ENCODE measurements at places on chromosomes 2 and 18.
A peak's percentile ranks its signal among the peaks of the same experiment; 100 is the strongest.

DNA sequence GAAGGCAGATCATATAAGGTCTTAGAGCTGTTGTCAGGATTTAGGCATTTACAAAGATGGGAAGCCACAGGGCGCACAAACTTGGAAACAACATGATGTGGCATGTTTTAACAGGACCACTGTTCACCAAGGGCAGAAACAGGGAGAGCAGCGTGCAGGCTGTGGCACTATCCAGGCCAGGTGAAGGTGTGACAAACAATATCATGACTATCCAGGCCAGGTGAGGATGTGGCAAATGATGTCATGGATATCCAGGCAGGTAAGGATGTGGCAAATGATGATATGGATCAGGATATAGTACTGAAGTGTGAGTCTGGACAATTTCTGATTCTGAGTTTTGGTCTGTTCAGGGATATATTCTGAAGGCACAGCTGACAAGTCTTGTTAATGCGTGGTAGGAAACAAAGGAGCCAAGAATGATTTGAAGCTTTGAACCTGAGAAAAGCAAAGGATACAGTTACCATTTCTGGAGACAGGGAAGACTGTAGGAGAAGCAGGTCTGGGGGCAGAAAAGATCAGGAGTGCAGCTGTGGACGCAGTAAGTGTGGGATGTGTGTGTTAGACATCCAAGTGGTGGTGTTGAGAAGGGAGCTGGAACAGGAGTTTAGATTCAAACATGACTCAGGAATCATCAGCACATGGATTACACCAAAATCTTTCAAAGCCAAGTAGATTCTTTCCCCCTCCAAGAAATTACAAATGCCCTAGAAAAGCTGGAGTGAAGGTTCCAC is 205.9 kb downstream of the TMEM163 start:
- DNase-seq = no peak

DNA sequence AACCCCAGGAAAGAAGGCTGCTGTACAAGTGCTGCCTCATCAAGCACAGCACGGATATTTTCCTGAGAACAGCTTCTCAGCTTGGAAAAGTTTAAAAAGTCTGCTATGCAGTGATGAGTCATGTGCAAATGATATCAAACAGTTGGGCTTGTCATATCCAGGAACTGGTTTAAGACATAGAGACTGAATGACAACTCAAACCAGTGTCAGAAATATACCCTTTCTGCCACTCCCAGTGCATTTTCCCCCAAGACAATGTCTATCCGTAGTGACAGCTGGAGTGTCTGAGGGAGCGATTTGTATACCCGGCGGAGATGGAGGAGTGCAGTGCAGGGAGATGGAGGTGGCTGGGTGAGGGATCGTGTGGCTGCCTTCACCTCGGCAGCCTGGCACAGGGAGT is 28.2 kb downstream of the SOX11 start:
- peak; percentile 13 for DNase-seq

DNA sequence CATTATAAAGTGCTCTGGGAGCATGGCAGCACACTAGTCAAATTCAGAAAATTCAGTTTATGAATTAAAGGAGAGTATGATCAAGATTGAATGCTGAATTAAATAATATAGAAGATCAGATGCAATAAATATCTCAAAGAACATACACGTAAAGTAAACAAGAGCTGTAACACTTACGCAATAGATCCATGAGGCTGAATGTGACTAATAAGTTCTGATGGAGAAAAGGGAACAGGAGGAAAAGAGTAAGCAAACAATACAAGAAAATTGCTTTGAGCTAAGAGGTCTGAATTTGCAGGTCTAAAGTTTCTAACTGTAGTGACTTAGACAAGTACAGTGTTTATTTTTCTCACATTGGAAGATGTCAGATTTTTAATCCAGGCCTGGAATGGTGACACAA is 646.7 kb upstream of the ZNF804A start:
- no peak for DNase-seq

- DNase-seq = peak; percentile 25
These were observed 601.1 kb downstream of the ARHGAP15 start for GRCh38 chr2:143730155-143730952.

GRCh38 chr2:55112229-55113031 is 62.2 kb upstream of the RTN4 start:
- DNase-seq = peak; percentile 74

DNA sequence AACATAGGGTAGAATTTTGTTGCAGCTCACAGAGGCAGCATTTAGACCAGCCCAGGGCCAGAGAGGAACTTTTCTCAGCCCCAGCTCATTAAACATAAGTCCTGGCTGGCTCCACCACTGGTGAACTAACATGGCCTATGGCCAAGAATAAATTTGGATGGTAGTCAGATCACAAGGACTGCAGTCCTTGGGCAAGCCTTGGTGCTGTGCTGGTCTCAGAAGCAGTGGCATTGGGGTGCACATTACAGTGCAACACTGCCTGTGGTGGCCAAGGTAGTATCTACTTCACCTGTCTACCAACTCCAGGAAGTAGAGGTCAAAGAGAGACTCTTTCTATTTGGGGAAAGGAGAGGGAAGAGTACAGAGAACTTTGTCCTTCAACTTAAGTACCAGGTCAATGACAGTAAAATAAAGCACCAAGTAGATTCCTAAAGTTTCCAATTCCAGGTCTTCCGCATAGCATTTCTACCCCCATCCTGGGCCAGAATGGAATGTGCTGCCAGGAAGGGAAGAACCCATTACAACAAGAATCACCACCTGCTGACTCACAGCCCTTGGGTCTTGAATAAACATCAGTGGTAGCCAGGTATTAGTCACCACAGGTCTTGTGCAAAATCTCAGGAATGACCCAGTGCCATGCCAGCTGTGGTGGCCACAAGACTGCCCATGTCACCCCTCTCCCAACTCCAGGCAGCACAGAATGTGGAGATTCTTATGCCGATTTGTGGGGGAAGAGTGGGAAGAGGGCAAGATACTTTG is 155.4 kb upstream of the FSIP2 start:
- DNase-seq = no peak

DNA sequence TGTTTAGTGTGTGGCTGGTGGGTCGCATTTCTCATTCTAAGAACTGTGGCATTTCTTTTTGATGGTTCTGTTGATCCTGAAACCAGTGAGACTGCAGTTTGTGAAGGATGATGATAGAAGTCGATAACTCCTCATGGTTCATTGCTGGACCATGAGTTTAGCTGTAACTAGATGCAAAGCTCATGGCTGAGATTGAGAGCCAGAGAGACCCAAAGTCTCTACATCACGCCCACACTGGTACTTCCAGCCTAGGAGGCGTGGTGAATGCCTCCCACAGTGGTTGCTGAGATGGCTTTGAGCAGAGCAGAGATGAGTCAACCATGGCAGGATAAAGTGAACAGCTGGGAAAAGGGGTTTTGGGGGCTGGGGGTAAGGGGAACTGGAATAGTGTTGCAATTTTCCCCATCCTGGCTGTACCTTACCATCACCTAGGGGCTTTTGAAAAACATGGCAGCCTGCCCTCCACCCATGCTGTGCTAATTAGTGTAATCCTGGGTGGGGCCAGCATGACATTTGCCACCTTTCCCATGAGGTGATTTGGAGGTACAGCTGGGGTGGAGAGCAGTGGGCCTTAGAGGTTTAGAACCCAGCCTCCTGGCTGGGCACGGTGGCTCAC is 24.1 kb downstream of the INPP4A start:
- peak; percentile 27 for DNase-seq

DNA sequence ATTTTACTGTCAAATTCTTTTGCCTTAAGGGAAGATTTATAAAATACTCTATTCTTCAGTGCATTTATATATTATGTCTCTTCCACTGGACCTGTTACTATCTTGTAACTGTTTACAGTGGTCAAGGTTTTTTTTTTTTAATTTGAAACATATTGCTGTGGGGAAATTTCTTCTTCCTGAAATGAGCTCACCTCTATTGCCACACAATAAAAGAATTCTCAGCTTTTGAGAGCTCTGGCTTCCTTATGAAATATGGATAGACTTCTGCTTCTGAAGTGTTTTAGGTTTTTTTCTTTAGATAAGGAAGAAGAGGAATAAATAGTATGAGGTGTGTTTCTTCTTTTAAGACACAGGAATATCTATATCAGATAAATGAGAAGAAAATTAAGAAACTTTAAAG is 7.7 kb downstream of the VRK2 start:
- DNase-seq = no peak

DNA sequence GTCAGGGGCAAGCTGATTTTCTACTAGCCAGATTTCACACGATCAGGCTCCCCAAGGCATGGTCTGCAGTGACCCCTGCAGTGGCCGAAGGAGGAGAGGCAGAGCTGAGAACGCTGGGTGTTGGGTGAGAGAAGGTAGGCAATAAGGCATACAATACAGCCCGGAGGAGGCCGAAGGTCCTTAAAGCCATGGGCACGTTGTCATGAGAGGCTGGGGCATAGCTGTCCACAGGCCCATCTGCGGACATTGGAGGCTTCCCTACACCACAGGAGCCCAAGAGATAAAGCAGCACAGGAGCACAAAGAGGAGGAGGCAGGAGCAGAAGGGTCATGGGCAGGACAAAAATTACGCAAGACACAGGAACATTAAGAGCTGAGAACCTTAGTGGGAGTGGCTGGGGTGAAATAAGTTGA is 16.7 kb upstream of the BZW1 start:
- DNase-seq = no peak

DNA sequence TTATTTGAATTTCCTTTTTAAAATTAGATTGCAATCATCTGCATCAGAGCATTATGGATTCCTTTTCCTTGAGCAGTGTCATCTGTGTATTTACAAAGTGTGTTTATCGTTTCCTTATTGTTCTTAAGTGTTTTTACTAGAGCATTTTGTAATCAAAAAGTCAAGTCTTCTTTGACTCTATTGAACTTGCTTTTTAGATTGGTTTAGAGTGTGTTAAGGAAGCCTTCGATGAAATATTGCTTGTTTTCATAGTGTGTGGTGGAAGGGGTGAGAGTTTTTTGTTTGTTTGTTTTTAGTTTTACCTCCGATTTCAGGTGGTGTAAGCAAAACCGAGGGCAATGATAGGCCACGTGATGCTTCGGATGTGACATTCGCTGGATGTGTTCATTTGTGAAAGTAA is 45.7 kb downstream of the ARHGAP28 start:
- DNase-seq = no peak

GRCh38 chr2:10352361-10352760 is 49.7 kb downstream of the HPCAL1 start:
- DNase-seq = no peak

DNA sequence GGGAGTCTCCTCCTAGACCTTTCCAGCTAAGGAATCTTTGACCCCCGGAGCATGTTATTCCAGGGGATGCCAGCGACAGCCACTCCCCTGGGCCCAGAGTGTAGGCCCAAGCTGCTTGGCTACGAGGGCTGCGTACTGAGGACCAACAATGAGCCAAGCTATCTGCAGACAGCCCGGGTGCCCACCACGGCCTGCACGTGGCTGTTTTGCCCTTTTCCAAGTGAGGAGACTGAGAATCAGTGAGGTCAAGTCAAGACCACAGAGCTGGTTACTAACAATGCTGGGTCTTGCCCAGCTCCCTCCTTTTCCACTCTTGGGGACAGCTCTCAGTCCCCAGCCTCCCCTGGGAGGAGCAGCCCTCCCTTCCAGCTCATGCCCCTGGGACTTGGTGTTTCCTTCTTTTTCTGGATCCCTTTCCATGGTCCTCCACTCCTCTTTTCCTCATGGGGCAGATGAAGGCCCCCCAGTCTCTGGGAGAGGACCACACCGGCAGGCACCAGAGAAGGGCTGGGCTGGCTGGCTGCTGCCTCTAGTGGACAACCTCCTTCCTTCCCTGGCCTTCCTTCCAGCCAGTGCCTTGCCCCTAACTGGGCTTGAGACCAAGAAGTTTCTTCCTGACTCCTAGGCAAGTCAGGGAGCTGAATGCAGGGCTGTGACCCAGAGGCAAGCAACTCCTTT is 550 bp upstream of the MALL start:
- DNase-seq = peak; percentile 80

DNA sequence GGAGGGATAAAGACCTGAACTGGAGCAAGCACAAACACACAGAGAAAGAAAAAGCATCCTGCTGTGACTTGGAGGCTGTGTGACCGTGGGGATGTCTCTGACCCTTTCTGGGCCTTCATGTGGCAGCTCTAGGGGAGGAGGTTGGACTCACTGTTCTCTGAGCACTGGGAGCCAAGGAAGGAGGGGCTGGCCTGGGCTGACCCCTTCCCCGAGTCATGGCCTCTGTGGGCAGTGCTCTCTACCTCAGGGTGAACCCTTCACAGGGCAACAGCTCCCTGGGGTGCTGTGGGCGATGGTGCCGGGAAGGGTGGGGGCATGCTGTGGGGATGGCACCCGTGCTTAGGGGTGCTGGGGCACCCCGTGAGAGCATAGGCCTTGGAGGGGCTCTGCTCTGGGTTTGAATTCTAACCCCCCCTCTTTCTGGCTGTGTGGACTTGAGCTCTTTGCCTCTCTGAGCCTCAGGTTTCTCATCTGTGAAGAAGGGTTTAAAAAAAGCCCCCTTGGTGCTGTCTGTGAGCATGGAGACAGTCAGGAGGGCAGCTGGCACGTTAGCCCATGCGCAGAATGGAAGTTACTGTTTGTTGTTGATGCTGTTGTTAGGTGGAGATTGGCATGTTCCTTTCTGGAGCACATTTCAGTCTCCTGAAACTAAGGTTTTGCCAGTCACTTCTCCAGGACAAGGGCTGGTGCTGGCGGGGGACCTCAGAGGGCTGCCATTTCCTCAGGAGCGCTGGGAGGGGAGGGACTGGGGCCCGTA is 700 bp downstream of the TOGARAM2 start:
- DNase-seq = no peak

GRCh38 chr2:161662373-161662772 is 38.2 kb downstream of the SLC4A10 start:
- no peak for DNase-seq

DNA sequence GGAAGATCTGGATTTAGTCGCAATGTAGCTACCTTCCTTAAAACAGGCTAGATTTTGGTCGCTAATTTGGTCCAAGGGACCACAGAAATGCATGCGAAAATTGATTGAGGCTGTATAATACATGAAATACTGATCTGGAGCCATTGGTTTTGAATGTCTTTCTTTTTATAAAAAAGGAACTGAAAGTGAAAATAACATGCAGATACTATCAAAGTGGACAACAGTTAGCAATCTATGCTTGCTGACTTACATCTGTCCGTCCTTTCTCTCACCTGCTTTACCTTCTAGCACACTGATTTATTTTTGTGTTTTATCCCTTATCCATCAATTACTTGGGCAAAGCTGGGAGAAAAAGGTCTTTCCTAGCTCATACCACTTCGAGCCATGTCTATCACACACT is 1459.8 kb upstream of the ACVR2A start:
- DNase-seq = no peak

GRCh38 chr2:160492401-160493226 is 993 bp downstream of the RBMS1 start:
- DNase-seq = peak; percentile 83

GRCh38 chr2:28716265-28716865 is 35.3 kb upstream of the PPP1CB start:
- peak; percentile 93 for DNase-seq

DNA sequence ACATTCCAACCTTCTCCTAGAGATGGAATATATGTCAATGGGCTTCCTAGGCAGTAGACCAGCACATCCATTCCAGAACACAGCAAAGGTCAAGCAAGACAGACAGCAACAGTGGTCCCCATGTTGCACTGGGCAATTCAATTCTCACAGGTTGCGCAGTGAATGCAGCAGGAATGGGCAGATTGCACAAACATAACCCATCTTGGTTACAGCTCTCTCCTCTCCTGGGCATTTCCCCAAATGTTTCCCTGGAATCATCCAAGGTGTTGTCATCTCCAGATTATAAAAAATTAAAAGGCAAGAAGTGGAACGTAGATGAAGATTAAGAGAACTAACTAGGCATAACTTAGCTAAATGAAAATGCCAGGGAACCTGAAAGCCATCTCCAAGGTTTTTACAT is 265.8 kb upstream of the SLC14A2 start:
- no peak for DNase-seq

All from EH (cell line).